ENCODE measurements at places on chromosomes 4 and X.

DNA sequence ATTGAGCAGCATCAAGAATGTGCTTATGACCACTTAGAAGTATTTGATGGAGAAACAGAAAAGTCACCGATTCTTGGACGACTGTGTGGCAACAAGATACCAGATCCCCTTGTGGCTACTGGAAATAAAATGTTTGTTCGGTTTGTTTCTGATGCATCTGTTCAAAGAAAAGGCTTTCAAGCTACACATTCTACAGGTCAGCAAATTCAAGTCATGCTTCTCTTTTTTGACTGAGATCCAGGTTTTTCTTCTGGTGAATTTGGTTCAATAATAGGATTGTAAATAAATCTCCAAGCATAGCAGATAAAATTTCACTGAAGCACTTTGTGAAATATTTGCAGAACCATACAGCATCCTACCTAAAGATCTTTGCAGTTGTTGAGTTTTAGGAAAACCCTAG, 218.1 kb downstream of the TLL1 start:
- no peak for DNase-seq

GRCh38 chr4:80221161-80221560, 23.9 kb downstream of the PRDM8 start:
- no peak for DNase-seq

- no peak for DNase-seq
Measured at GRCh38 chr4:92968996-92969395, 665.2 kb downstream of the GRID2 start.

DNA sequence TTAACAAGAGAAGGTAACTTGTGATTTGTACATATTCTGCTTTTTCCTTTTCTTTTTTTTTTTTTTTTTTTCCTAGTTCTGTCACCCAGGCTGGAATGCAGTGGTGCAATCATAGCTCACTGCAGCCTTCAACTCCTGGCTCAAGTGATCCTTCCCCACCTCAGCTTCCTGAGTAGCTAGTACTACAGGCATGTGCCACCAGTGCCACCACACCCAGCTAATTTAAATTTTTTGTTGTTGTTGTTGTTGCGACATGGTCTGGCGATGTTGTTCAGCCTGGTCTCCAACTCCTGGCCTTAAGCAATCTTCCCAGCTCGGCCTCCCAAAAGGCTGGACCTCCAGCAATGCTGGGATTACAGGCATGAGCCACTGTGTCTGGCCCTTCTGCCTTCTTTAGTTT, 1.5 kb upstream of the TACR3 start:
- no peak for DNase-seq

- DNase-seq: no peak
Measured at GRCh38 chr4:37687681-37688080, 1.5 kb upstream of the RELL1 start.

GRCh38 chr4:1982124-1983052, 26.4 kb downstream of the NELFA start:
- DNase-seq: no peak

DNA sequence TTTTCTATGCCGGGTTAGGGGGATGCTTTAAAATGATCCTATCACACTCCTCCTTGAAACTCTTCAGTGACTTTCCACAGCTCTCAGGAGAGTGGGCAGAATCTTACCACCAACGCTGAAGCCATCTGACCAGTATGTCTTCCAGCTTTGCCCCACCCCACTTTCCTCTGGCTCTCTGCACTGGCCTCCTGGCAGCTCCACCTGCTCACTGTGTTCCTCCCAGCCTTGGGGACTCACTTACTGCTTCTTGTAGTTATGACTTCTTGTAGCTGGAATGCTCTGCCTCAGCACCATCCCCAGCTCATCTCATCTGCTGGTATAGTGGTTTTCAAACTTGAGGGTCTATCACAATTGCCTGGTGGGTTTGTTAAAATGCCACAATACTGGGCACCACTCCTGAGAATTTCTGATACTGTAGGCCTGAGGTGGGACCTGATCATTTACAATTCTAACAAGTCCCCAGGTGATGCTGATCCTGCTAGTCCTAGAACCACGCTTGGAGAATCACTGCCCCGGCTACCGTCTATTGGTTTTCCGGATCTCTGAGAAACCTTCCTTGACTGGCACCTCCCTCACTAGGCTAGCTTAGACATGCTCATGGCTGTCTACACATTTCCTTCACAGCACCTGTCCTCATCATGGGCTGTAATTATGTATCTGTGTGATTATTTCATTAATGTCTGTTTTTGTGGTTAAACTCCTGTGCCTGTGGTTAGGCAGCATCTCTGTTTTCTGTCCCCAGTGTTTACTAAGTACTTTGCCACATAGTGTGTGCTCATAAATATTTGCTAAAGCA, 152.2 kb downstream of the MGST2 start:
- DNase-seq: no peak

- DNase-seq: no peak
Measured at GRCh38 chr4:182453830-182454229, 210.6 kb downstream of the TENM3 start.

DNA sequence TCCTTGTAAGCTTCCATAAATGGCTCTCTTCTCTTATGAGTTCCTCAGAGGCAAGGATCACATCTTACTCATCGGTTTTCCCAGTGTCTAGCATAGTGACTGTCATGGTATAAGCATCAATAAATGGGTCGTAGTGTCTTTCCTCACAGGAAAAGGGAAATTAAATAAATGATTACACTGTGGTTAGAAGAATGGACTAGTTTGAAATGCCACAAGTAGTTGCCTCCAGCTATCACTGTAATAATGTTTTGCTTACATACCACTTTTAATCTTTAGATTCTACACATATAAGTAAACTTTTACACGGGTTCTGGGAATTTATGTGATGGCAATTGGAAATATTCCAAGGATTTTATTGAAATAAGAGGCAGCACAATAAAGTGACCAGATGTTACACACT, 152.8 kb upstream of the CXorf51A start:
- DNase-seq: no peak

DNA sequence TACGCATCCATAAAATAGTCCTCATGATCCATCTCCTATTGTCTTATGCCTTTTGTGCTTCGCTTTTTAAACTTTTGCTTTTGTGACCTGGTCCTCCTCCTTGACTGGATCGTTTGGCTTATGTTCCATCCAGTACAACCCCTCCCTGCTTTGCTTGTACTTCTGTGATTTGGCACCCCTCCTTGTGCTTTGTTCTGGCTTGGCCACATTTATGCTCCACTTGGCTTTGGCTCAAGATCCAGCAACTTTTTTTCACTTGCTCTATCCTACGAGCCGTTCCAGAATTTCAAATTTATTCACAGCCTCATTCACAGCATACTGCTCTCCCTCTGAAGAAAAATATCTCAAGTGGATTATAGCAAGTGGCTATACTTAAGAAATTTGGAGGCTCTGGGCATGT, 28.0 kb upstream of the GLRA2 start:
- no peak for DNase-seq

GRCh38 chr4:69858690-69859089, 1.3 kb downstream of the SULT1E1 start:
- DNase-seq: no peak

- no peak for DNase-seq
Measured at GRCh38 chr4:182578402-182578801, 335.2 kb downstream of the TENM3 start.
